ENCODE measurements at places on chromosomes 16 and 17.

GRCh38 chr17:76032073-76032779 lies 5.1 kb upstream of the EVPL start:
- no peak for DNase-seq

DNA sequence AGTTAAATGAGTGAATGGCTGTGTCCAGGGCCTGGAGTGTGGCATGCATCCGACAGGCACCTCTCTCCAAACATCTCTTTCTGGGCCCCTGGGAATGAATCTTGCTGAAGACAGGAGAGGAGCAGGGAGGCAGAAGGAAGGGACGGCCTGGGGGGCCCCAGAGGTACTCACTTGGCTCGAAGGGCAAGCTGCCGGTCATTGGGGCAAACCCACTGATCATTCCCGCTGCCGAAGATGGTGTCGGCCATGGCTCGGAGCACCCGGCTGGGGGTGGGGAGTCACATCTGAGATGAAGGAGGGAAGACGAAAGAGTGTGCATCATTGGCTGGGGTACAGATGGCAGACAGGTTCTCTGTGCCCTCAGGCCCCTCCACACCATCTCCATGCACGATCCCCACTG lies 25.3 kb downstream of the RPH3AL start:
- no peak for DNase-seq

GRCh38 chr16:66150698-66151482 lies 215.6 kb upstream of the CDH5 start:
- no peak for DNase-seq

- no peak for DNase-seq
Measured at GRCh38 chr17:72613806-72614292, 478.6 kb downstream of the SLC39A11 start.

DNA sequence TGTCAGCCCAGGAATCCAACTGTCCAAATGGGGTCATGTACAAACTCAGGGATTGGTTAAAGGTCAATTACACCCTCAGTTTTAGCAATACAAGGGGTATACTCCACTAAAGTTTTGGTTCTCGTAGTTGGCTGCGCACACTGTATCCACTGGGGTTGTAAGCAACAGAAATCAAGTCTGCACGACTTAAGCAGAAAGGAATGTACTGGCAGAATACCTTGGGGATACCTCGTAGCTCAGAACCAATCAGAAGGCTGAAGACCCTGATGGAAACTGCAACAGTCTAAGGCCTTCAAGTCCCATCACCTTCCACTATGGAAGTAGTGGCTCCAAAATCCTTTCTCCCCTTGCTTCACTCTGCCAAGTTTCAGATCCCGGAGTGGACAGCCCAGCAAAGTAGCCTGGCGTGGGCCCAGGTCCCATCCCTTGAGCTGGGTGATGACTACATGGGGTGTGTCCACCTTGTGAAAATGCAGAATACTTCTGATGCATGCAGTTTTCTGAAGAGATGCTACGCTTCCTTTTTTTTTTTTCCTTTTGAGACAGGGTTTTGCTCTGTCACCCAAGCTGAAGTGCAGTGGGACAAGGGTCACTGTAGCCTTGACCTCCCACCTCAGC lies 21.1 kb upstream of the RPH3AL start:
- no peak for DNase-seq

DNA sequence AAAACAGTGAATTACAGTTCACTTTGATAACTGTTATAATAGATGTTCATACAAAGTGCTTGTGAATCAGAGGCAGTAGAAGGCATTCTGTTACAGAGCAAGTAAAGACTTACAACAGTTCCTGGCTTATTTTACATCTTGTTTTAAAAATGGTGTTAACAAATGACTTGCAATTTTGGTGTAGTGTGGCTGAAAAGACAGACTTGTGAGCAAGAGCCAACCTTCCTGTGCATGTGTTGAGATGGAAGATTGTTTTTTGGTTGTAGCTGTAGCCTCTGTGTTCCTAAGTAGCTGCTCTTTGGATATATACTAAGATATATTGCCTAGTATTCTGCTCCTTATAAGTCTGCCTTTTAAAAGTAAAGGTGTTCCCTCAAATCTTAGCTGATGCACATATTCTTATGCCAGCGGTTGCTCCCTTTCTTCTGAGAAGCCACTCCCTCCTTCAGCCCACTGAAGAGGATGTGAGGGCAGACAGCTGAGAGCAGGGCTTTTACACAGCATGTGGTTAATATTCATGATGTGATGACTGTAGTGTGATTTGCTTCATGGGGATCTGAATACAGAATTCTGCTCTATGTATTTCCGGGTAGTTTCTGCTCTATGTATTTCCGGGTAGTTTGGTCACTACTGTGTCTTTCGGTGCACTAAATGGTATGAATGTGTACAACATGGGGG lies 182.3 kb downstream of the PHKB start:
- DNase-seq = no peak

DNA sequence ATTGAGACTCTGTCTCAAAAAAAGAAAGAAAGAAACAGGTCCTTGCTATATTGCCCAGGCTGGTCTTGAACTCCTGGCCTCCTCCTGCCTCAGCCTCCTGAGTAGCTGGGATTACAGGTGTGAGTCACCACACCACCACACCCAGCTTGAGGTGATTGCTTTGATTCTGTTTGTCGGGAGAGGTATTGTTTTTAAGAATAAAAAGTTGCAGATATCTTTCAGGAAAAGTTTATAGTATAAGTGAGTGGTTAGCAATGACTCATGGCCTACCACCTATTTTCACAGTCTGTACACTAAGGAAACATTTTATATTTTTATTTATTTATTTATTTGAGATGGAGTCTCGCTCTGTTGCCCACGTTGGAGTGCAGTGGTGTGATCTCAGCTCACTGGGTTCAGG lies 45.0 kb downstream of the RHOT1 start:
- DNase-seq = no peak

- peak; percentile 51 for DNase-seq
Measured at GRCh38 chr17:81401723-81402529, 6.7 kb downstream of the BAHCC1 start.

DNA sequence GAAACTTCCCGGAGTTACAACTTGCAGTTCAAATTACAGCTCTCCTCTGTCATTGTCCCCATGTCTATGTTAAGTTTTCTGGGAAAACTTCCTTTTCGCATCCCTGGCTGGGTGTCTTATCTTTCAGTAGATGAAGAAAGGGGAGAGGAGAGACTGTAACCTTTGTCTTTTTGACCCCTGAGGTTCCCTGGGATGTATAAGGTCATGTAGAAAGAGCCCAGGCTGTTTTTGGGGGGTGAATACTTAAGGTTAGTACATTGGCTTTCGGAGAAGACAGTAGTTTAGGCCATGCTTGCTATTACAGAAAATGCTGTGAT lies 31.1 kb downstream of the HS3ST3B1 start:
- DNase-seq = no peak

GRCh38 chr16:13039526-13039925 lies 138.1 kb downstream of the SHISA9 start:
- DNase-seq = no peak

- DNase-seq = no peak
Measured at GRCh38 chr16:85463672-85464382, 149.3 kb upstream of the GSE1 start.

- no peak for DNase-seq
Measured at GRCh38 chr16:66081775-66082366, 284.6 kb upstream of the CDH5 start.

GRCh38 chr16:61581417-61582046 lies 454.7 kb downstream of the CDH8 start:
- no peak for DNase-seq

DNA sequence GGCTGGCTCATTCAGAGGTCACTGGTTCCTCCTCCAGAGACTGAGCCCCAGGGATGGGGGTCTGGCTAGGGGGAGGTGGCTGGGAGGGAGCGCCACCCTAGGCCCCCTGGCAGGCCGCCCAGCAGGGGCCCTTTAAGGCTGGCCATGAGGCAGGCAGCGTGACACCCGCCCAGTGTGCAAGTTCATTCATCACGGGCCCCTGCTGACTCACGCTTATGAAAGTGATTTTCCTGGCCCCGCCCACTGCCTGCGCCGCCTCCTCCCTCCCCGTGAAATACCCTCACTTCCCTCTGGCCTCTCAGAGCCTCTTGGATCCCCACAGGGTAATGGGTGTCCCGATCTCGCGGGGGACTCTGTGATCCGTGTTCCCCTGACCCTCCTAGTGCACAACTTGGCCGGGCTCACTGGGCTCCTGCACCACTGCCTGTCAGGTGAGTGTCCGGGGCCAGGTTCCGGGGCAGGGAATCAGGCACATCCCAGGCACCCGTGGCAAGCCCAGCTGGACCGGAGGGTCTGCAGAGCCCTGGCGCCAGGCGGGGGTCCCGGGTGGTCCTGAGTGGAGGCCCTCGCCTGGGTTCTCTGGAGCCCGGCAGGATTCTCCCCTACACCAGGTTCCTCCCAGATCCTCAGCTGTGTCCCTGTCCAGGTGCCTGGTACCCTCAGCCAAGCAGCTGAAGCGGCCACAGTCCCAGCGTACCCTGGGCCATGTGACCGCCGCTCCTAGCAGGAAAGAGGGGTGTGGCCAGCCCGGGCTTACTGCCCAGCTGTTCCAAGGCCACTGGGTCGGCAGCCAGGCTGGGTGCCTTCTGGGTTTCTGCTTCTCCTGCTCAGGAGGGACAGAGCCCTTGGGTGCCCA lies at the start of gene OSGIN1:
OSGIN1 (plus strand) TSS at position 301 of the 856 bp plus-strand sequence. CDS start 4,432 bp downstream, outside the sequence.
- peak; percentile 32 for DNase-seq

DNA sequence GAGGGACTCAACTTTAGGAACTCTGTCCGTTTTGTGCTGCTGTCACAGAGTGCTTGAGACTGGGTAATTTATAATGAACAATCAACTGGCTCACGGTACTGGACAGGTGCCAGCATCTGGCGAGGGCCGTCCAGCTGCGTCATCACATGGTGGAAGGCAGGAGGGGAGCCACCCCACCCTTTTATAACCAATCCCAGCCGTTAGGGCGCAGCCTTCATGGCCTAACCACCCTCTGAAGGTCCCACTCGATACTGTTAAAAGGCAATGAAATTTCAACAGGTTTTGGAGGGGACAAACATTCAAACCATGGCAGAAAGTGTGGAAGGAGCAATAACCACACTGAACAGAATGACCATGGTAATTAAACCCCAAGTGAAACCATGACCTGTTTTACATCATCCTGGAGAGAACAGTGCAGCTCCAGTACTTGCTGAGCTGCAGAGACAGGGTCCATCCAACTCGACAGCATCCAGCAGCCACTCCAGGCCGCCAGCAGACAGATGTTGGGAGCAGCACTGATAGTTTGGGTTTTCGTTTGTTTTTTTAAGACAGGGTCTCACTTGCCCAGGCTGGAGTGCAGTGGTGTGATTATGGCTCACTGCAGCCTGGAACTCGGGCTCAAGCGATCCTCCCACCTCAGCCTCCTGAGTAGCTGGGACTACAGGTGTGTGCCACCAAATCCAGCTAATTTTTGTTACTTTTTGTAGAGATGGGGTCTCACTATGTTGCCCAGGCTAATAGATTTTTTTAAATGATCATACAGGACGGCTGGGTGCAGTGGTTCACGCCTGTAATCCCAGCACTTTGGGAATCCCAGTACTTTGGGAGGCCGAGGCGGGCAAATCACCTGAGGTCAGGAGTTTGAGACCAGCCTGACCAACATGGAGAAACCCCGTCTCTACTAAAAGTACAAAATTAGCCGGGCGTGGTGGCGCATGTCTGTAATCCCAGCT lies 11.0 kb downstream of the CHMP6 start:
- DNase-seq = no peak

GRCh38 chr16:67198238-67198734 lies 645 bp upstream of the ELMO3 start:
- DNase-seq = peak; percentile 64

DNA sequence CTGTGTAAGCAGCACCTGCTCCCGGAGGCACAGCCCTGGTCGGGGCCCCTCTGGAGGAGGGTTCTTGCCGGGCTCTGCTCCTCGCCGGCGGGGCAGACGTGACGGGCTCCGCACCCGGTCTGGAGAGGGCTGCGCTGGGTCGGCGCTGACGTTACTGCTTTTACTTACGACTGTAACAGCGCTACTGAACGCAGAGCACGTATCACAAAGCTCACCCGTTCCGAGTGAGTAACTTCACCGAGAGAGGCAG lies 1.3 kb upstream of the RAB40C start:
- no peak for DNase-seq

- DNase-seq = no peak
Measured at GRCh38 chr16:25024900-25025299, 9.7 kb upstream of the ARHGAP17 start.

GRCh38 chr17:50608700-50609379 lies 25.8 kb upstream of the ABCC3 start:
- no peak for DNase-seq

GRCh38 chr17:76672270-76672851 lies 28.8 kb upstream of the ST6GALNAC1 start:
- DNase-seq = no peak

- no peak for DNase-seq
Measured at GRCh38 chr16:16019488-16019887, 70.1 kb downstream of the ABCC1 start.

GRCh38 chr17:16269658-16270057 lies 52.6 kb downstream of the PIGL start:
- no peak for DNase-seq

- DNase-seq = no peak
Measured at GRCh38 chr16:23554536-23554935, 2.6 kb downstream of the EARS2 start.

DNA sequence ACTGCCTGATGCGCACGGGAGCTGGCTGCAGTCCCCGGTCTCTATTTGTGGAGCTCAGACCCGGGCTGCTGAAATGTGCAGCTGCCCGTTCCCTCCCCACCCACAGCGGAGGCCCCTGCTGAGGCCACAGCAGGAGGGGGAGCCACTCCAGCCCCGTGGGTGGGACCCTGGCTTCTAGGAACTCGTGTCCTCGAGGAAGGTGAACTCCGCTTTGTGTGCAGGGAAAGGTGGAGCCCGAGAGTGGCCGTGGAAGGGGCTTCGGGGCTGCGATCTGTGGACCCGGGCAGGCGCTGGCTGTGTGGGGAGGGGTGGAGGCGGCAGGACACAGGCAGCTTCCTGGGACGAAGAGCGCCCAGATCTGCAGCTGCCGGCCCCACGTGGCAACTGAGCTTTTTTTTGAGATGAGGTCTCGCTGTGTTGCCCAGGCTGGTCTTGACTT lies 2.9 kb downstream of the CCDC154 start:
- DNase-seq = no peak

DNA sequence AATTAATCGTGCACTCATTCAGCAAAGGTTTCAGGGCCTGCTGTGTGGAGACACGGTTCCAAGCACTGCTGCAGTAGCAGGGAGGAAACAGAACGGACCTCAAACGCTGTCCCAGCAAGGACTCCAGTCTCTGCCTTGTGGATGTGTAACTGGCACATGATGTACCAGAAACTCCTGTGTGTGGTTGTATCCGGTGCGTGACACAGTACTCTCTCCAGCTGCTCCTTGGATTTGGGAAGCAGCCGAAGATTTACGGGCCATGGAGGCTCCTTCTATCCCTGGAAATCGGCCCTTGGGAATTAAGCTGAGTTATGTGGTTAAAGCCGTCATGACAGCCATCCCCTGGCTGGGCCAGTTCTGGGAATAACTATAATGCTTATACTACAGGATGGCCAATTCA lies 8.5 kb upstream of the ANKRD11 start:
- DNase-seq = no peak
